Neural crest cell (in vitro differentiated cells): ENCODE measurements at places on chromosomes 6 and 20. TPM values are rescaled to one million over a fixed set of nuclear protein-coding genes. Genes with fewer than 3 reads are reported as not detected.

- peaks cover 9% of the 10 kb centered on the region for H3K4me1 ChIP-seq
- no peaks in the 10 kb centered on the region for H3K36me3 ChIP-seq
- DNase-seq, result no peak
- no peak overlapping the region for H3K4me3 ChIP-seq
- H3K27me3 ChIP-seq, result no peaks in the 10 kb centered on the region
Observed at GRCh38 chr6:144718431-144718830, 433.3 kb downstream of the UTRN start.

GRCh38 chr6:125129354-125129753 lies 24.2 kb upstream of the TPD52L1 start:
- H3K36me3 ChIP-seq, result no peaks in the 10 kb centered on the region
- no peaks in the 10 kb centered on the region for H3K27me3 ChIP-seq
- no peaks in the 10 kb centered on the region for H3K4me1 ChIP-seq
- no peak overlapping the region for H3K4me3 ChIP-seq
- H3K27ac ChIP-seq, result no peak overlapping the region
- DNase-seq, result no peak

GRCh38 chr6:158016571-158017383 lies 35.1 kb downstream of the SYNJ2 start:
- no peak for DNase-seq
- H3K36me3 ChIP-seq, result no peaks in the 10 kb centered on the region
- peaks cover 83% of the 10 kb centered on the region for H3K27me3 ChIP-seq
- H3K27ac ChIP-seq, result no peak overlapping the region
- H3K4me1 ChIP-seq, result peaks cover 10% of the 10 kb centered on the region

- H3K36me3 ChIP-seq, result peaks cover 22% of the 10 kb centered on the region
- no peaks in the 10 kb centered on the region for H3K27me3 ChIP-seq
- H3K4me1 ChIP-seq, result peaks cover 41% of the 10 kb centered on the region
- no peak for DNase-seq
Observed at GRCh38 chr20:41057999-41058673, 29.5 kb downstream of the TOP1 start.

- H3K27me3 ChIP-seq, result no peaks in the 10 kb centered on the region
- H3K4me3 ChIP-seq, result no peak overlapping the region
- no peaks in the 10 kb centered on the region for H3K4me1 ChIP-seq
- H3K27ac ChIP-seq, result no peak overlapping the region
- DNase-seq, result no peak
Observed at GRCh38 chr6:117384659-117385058, 41.1 kb downstream of the ROS1 start.

LY6G6F gene
- not detected in 2 replicates for total RNA-seq

HRH3 gene
- total RNA-seq, result 0.75 and 0.86 TPM in 2 replicates

SEC63 gene
- total RNA-seq, result 109 and 114 TPM in 2 replicates
